ENCODE measurements at places on chromosomes 16 and 17.

GRCh38 chr17:67068999-67069398, 24.6 kb downstream of the CACNG1 start:
- H3K27ac ChIP-seq, result no peak overlapping the region
- no peaks in the 10 kb centered on the region for H3K36me3 ChIP-seq
- H3K4me1 ChIP-seq, result no peaks in the 10 kb centered on the region
- H3K4me3 ChIP-seq, result no peak overlapping the region
- H3K27me3 ChIP-seq, result no peaks in the 10 kb centered on the region

DNA sequence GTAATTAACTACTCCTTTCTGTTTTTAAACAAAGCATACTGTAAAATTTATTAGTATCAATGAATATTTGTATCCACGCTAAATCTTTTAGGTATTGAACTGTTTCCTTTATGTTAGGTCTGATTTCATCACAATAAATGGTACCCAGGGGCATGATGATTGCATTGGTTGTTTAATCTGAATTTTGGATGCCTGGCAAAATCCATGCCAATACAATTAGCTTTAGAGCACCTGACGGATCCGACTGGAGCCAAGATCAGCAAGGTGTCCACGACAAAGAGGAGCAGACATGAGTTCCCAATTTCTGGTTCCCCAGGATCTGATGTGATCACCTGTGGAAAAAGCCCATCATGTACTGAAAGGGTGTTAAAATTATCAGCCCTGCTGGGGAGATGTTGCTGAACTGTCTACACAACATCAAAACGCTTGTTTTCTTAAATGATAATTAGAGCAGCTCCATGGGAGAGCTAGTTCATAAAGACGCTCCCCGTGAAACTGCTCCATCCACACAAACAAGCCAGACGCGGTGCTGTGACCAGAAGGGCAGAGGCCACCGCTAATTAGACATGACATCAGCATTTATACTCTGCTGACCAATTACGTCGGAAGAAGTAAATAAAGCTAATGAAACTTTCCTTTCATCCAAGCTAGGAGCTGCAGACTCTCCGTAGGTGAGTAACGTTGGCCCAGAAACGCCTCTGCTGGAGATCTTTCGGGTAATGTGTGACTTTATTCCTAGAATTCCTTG, 151.7 kb downstream of the CPPED1 start:
- no peak for DNase-seq
- no peaks in the 10 kb centered on the region for H3K36me3 ChIP-seq
- H3K27ac ChIP-seq, result no peak overlapping the region

DNA sequence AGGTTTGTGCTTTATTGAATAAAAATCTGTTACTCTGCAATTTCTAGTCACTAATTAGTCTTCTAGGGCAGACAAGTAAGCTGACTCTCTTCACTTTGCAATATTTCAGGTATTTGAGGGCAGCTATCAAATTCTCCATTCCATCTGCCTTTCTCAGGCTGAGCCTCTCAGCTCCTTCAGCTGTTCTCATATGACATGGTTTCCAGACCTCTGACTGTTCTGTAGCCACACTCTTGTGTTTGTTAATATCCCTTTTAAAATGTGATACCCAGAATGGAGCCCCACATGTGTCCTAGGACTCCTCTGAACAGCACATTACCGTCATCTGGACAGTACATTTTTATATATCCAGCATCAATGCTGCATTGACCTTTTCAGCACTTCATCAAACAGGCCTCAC, 46.1 kb upstream of the MTMR4 start:
- no peaks in the 10 kb centered on the region for H3K4me1 ChIP-seq
- H3K27me3 ChIP-seq, result peaks cover 3% of the 10 kb centered on the region
- no peak for DNase-seq
- H3K27ac ChIP-seq, result no peak overlapping the region

DNA sequence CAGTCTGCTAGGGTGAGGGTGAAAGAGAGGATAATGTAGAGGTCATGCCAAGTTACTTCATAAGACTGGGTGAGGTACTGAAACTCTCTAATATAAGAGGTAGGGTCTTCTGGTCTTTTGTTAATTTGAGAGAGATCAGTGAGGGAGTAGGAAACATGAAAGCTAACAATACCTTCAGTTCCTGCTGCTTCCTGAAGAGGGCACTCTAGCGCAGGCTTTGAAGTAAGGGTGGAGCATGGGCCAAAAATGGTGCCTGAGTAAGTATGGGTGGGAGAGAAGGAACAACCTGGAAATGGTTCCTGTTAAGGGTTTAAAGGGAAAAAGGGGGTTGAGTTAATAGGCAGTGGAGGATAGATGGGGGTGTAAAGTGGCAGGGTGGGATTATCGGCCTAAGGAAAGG, 2449.5 kb downstream of the TP53TG3F start:
- H3K36me3 ChIP-seq, result no peaks in the 10 kb centered on the region
- no peaks in the 10 kb centered on the region for H3K27me3 ChIP-seq

- no peaks in the 10 kb centered on the region for H3K4me1 ChIP-seq
- H3K36me3 ChIP-seq, result no peaks in the 10 kb centered on the region
- no peak overlapping the region for H3K4me3 ChIP-seq
- no peak overlapping the region for H3K27ac ChIP-seq
- DNase-seq, result no peak
Observed at GRCh38 chr16:31225193-31225592, 8.3 kb upstream of the PYDC1 start.

- H3K27me3 ChIP-seq, result no peaks in the 10 kb centered on the region
- no peak overlapping the region for H3K27ac ChIP-seq
- H3K4me3 ChIP-seq, result no peak overlapping the region
- H3K36me3 ChIP-seq, result no peaks in the 10 kb centered on the region
- DNase-seq, result no peak
Observed at GRCh38 chr17:35056013-35056412, 7.5 kb downstream of the RFFL start.

DNA sequence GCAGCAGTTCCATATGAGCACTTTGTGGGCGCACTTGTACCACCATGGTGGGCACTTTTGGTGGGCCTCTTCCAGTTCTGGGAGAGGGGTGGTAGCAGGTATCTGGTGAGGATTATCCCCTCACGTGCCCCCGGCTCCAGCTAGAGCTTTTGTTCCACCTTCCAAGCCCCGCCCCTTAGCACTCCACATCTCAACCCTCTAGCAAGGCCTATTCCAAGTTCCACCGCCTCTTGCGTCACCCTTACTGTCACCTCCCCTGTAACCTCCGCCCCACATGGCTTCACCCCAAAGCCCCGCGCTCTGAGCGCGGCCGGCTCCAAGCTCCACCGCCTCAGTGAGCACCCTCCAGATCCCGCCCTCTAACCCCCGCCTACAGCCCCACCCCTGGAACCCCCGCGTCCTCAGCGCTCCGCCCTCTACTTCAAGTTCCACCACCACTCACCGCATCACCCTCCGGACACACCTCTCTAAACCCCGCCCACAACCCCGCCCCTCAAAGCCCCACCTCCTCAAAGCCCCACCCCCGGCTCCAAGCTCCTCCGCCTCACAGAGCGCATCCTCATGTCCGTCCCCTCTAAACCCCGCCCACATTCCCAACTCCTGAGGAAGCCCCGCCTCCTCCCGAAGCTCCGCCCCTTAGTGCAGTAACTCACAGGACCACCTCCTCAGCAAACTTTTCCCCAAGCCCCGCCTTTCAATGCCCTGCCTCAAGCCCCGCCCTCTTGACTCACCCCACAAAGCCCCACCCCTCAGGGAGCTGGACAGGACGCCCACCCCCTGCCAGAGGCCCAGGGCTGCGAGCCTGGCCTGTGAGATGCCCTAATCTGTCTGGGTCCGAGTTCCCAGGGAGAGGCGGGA, 11.1 kb downstream of the SCN4A start:
- peak; percentile 80 for DNase-seq
- H3K36me3 ChIP-seq, result no peaks in the 10 kb centered on the region
- H3K4me1 ChIP-seq, result no peaks in the 10 kb centered on the region
- H3K27ac ChIP-seq, result no peak overlapping the region

DNA sequence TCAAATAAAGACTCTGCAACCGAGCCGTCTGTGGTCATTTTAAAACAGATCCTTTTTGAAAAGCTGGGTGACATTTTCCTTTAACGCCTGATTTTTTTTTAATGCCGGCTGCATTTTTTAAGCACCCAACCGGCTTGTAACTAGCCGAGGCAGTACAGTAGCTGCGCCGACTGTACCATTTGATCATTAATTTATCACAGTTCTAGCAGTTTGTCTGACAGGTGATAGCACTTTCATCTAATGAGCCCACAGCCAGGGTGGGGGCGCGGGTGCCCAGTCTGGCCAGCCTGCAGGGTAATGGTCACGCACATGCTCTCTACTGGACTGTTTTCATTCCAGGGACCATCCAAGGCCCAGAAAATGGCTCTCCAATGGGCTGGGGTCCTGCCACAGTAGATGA, 68.8 kb downstream of the IRX5 start:
- no peaks in the 10 kb centered on the region for H3K4me1 ChIP-seq
- H3K27ac ChIP-seq, result no peak overlapping the region
- H3K36me3 ChIP-seq, result no peaks in the 10 kb centered on the region
- no peak overlapping the region for H3K4me3 ChIP-seq
- no peak for DNase-seq

DNA sequence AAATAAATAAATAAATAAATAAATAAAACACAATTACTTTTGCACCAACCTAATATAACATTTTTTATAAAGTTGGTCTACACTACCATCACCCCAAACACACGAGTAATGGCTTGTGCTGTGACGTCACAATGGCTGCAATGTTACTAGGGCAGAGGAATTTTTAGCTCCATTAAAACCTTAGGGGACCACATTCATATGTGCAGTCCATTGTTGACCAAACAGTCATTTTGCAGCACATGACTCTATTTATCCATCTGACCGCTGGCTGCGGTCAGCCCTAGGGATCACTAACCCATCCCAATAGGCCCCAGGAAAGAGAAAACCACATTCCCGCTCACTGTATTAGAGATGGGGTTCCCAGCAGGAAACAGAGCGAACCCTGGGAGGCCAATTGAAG, 9.6 kb downstream of the CDH5 start:
- no peaks in the 10 kb centered on the region for H3K27me3 ChIP-seq
- H3K36me3 ChIP-seq, result no peaks in the 10 kb centered on the region
- no peak overlapping the region for H3K27ac ChIP-seq
- H3K4me1 ChIP-seq, result no peaks in the 10 kb centered on the region
- H3K4me3 ChIP-seq, result no peak overlapping the region

GRCh38 chr16:82782715-82783251, 156.0 kb downstream of the CDH13 start:
- H3K4me3 ChIP-seq, result no peak overlapping the region
- no peaks in the 10 kb centered on the region for H3K36me3 ChIP-seq

DNA sequence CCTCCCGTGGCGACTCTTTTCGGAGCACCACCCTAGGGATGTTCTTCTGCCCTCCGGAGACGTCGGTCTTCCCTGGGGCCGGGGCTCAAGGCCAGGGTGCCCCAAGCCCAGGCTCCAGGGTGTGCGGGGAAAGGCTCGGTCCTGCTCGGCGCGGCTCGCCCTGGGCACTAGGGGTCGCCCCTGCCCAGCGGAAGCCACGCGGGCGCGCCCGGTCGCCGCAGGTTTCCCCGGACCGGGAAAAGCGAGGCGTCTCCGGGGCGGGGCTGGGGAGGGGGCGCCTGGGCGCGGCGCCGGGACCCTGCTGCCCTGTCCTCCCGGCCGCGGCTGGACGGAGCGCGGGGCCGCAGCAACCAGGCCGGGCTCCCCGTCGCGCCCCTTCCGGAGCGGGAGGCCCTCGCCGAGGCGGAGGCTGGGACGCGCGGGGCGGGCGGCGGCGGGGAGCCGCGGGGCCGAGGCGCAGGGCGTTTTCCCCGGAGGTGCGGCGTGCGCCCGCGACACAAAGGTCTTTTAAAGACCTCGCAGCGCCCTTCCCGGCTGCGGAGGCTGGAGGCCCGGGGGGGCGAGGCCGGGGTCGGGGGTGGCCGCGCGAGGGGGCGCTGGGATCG, 76.4 kb downstream of the MRC2 start:
- peaks cover 9% of the 10 kb centered on the region for H3K4me1 ChIP-seq
- DNase-seq, result peak; percentile 88
- no peak overlapping the region for H3K27ac ChIP-seq
- peak overlapping the region; percentile 52 for H3K4me3 ChIP-seq

DNA sequence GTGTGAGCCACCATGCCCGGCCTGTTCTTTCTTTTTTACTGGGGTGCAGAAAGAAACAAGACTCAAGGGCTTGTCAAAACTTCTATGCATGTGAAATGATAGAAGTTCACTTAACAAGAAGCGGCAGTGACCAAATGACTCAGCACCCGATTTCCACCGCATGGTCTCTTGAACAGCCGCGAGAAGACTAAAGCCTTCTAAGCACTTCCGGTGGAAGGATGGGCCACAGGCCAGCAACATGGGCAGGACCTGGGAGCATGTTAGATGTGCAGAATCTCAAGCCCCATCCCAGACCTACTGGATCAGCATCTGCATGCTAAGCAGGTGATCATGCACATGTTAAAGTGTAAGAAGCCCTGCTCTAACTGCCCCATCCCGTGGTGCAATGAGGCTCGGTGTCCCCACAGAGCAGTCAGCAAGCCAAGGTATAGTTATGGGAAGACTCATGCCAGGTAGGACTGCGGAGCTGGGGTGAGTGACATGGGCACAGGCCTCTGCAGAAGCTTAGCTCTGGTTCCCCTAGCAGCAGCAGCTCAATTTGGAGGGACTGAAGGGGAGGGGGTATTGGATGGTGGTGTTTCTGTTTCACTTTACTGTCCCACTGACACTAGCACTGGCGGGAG, 88.5 kb upstream of the HNF1B start:
- H3K4me1 ChIP-seq, result no peaks in the 10 kb centered on the region
- no peak for DNase-seq
- H3K4me3 ChIP-seq, result no peak overlapping the region
- H3K27ac ChIP-seq, result no peak overlapping the region
- H3K36me3 ChIP-seq, result no peaks in the 10 kb centered on the region
- H3K27me3 ChIP-seq, result no peaks in the 10 kb centered on the region

DNA sequence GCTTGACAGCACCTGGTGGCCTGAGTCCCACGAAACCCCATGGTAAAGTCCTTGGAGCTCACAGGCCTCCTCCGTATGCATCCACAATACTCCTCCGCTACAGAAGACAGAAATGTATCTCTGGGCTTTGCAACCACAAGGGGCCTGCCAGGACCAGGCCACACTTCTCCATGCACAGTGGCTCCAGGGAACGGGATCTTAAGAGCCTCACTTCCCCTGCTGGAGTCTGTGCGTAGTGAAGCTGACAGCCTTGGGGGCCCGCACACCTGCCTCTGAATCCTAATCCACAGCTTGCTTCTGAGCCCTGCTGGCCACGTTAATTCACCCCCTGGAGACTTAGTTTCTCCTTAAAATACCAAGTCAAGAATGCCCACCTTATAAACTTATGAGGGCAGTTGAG, 125.7 kb downstream of the COPRS start:
- no peaks in the 10 kb centered on the region for H3K36me3 ChIP-seq
- DNase-seq, result no peak
- no peaks in the 10 kb centered on the region for H3K27me3 ChIP-seq

GRCh38 chr17:32445971-32446370, 1.7 kb downstream of the PSMD11 start:
- no peak overlapping the region for H3K27ac ChIP-seq
- no peaks in the 10 kb centered on the region for H3K36me3 ChIP-seq
- H3K27me3 ChIP-seq, result no peaks in the 10 kb centered on the region
- peak overlapping the region; percentile 70 for H3K4me3 ChIP-seq

- H3K4me1 ChIP-seq, result no peaks in the 10 kb centered on the region
- no peak for DNase-seq
- H3K36me3 ChIP-seq, result no peaks in the 10 kb centered on the region
- H3K27ac ChIP-seq, result no peak overlapping the region
- H3K4me3 ChIP-seq, result no peak overlapping the region
Observed at GRCh38 chr17:75654176-75654575, 12.8 kb downstream of the RECQL5 start.
